ENCODE measurements at places on chromosomes 7 and 10. TPM values are rescaled to one million over a fixed set of nuclear protein-coding genes. Genes with fewer than 3 reads are reported as not detected.

DNA sequence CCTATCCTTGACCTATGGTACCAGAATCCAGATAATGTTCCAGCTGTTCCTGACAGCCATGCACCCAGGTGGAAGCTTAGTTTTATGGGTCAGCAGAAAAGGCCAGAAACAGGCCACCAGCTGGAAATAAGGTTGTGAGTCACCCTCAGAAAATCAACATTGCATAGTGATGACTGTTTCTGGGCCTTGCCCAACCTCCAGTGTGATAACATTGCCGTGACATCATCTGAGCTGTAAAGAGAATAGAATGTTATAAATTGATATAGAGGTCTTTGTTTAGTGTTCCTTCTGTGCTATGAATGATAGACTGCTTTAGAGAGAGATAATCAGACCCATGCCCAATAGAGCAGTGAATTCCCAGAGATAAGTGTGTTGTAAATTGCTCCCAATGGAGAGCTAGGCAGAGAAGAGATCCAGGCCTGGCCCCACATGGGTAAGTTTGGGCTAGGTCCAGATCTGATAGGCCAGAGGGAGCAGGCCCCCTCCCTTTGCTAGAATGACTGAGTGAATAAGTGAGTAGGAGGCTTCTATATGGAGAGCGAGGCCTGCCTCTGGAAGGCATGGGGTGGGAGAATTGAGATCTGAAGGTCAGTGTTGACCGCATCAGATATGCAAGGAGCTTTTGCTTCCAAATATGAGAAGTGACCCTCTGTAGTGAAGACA is 14.2 kb upstream of the HPS1 start:
- H3K27ac ChIP-seq: no peak overlapping the region
- peak; percentile 65 for DNase-seq
- H3K36me3 ChIP-seq: no peaks in the 10 kb centered on the region
- no peaks in the 10 kb centered on the region for H3K27me3 ChIP-seq
- H3K4me1 ChIP-seq: peaks cover 4% of the 10 kb centered on the region

The PTF1A gene
- total RNA-seq: not detected

The TMEM176B gene
- total RNA-seq: 145 TPM

The UBE2H gene
- total RNA-seq: 60.8 TPM

DNA sequence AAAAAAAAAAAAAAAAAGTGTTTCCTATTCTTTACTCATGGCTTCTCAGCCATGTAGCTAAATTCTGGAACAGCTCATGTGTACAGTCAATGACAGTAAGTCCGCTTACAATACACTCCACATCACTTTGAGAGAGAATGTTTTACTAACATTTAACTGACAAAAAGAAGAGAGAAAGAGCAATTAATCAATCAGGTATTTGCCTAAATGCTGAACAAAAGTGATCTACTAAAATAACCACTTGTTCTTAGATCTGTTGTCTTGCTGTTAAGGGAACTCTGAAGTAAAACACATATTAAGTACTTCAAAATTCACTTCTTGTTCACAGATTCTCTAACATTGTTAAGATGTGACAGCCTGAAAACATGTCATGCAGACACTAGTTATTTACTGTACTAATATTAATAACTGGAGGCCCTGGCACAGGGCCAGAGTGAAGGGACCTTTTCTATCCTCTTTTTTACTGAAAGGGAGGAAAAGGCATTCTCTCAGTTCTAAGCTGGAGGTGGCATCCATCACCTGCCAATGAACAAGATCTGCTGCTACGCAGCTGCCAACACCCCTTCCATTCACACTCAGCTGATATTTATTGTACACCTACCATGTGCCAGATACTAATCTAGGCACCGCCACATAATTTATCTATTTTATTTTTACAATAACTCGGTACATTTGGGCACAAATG is 72.6 kb downstream of the AHR start:
- H3K27ac ChIP-seq: peak overlapping the region; percentile 55
- H3K36me3 ChIP-seq: no peaks in the 10 kb centered on the region
- no peak overlapping the region for H3K4me3 ChIP-seq
